ENCODE measurements at places on chromosomes 3 and 15.
A peak's percentile ranks its signal among the peaks of the same experiment; 100 is the strongest.

- no peak for DNase-seq
Measured at GRCh38 chr15:77410701-77411618, 8.9 kb downstream of the PEAK1 start.

- DNase-seq = no peak
Measured at GRCh38 chr3:67382536-67382935, 271.9 kb downstream of the SUCLG2 start.

GRCh38 chr3:38264779-38265178 is 833 bp upstream of the SLC22A13 start:
- no peak for DNase-seq

- DNase-seq = no peak
Measured at GRCh38 chr3:114207768-114208167, 28.9 kb upstream of the DRD3 start.

- DNase-seq = no peak
Measured at GRCh38 chr3:36058404-36059030, 321.8 kb upstream of the STAC start.

GRCh38 chr3:29004885-29005599 is 275.8 kb upstream of the RBMS3 start:
- no peak for DNase-seq

DNA sequence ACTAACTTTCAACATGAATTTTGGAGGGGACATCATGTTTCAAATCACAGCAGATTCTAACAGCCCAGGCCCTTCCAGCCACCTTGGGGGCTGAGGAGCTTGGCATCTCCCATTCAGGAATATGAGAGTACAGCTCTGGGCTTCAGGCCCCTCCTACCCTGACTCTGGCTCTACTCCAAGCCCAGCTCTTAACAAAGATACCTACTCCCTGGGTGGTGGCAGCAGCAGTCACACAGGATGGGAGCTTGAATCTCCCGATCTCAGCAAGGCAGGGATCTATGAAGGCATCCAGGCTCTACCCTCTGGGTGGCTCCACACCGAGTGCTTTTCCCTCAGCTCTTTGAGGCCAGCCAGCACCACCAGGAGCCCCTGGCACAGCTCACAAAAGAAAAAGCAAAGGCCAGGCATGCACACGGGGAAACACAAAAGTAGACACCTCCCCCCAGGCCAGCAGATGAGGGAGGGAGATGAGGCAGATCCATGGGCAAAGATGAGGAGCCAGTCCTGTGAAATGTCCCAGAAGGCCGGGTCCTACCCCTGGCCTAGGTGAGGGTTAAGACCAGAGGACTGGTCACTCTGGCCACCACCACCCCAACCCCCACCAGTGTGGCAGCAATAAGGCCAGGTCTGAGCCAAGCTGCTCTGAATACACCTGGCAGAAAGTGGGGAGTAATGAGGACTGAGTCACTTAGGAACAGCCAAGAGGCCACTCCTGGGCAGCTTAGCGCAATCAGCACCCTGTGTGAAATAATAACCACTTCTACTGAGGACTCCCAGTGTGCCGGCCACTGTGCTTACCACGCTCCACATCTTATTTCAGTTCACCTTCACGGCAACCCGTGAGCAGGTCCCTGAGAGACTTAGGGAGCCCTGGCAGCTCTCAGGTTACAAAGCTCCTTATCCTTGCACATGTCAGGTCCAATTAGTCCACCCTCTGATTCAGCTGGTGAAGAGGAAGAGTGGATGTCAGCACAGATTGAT is 24.3 kb downstream of the PLA2G4F start:
- DNase-seq = no peak

- DNase-seq = no peak
Measured at GRCh38 chr15:51203797-51204196, 109.1 kb upstream of the TNFAIP8L3 start.

- DNase-seq = no peak
Measured at GRCh38 chr3:72338082-72338941, 509.9 kb downstream of the SHQ1 start.

DNA sequence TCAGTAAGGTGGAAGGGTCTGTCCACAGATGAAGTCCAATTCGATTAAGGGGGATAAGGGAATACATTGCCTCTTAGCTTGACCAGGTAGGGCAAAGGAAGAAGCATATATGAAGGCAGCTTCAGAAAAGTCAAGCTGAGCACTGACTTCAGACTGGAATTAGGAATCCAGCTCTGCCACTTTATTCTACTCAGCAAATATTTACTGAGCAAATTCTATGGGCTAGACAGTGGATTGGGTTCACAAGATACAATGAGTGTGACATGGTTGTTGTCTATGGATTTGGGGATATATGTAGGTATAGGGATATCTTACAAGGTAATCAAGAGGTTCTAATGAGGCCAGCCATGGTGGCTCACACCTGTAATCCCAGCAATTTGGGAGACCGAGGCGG is 526 bp downstream of the ADIPOQ start:
- DNase-seq = peak; percentile 93

DNA sequence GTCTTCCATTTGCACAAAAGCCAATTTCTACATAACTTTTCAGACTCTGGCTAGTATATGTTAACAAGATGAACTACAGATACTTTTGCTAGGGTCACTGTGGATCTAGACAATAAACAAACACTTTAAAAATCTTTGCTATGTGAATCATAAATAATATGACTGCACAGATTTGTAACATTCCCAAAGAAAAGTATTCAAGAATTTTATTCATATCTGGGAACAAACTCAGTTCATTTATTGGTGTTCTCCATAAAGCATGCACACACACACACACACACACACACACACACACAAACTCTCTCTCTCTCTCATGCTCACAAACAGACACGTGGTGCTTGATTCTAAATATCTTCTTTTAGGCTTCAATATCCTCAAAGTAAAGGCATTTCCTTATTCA is 18.8 kb upstream of the THRB start:
- no peak for DNase-seq

GRCh38 chr3:77001062-77001701 is 38.7 kb upstream of the ROBO2 start:
- no peak for DNase-seq

- no peak for DNase-seq
Measured at GRCh38 chr3:111874177-111874820, 15.2 kb downstream of the PHLDB2 start.

GRCh38 chr3:143562789-143563188 is 285.5 kb downstream of the SLC9A9 start:
- no peak for DNase-seq

GRCh38 chr3:13794322-13794721 is 85.5 kb downstream of the WNT7A start:
- DNase-seq = no peak
